ENCODE measurements at places on chromosomes 6 and 20. TPM values are rescaled to one million over a fixed set of nuclear protein-coding genes. Genes with fewer than 3 reads are reported as not detected.

GRCh38 chr6:98885330-98885729 is 51.0 kb downstream of the POU3F2 start:
- ATAC-seq, result no peak

DNA sequence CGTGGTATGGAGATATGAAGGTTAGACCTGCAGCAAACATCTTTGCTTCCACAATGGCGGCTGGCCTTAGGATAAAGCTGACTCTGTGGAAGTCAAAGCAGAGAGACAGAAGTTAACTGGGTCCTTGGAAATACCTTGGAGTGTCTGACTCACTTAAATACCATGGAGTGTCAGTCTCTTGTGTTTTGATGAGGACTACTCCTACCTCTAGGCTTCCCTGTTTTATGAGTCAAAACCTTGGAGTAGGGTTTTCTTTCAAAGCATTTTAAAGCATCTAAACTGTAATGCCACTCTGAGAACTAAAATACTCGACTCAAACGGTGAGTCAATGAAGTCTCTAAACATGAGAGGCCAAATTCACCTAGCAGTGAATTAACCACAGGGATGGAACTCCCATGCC is 329.1 kb downstream of the SAMD5 start:
- ATAC-seq, result no peak

- ATAC-seq, result no peak
These were observed 160.6 kb upstream of the MLN start for GRCh38 chr6:33964387-33964786.

DNA sequence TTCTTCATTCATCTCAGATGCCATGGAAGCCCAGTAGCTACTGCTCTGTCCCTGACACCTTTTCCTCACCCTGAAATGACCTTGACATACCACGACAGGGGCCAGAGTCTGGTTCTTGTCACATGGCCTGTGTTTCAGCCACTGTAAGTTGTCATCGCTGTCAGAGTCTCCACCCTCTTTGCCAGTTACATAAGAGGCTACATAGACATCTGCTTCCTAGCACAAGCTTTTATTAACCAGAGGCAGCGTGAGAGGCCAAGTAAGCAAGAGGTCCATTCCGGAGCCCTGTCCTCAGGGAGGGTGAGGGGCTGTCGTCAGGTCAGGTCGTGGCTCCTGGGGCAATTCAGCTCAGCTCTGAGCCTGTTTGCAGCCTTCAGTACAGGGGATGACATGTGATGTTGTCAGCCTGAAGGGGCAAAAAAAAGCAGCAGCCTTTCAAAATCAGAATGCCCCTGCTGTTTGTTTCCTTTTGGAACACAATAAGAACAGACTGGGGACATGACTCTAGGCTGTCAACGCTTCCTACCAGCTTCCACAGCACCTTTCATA is 146.3 kb downstream of the MTFR2 start:
- ATAC-seq, result peak; percentile 74

DNA sequence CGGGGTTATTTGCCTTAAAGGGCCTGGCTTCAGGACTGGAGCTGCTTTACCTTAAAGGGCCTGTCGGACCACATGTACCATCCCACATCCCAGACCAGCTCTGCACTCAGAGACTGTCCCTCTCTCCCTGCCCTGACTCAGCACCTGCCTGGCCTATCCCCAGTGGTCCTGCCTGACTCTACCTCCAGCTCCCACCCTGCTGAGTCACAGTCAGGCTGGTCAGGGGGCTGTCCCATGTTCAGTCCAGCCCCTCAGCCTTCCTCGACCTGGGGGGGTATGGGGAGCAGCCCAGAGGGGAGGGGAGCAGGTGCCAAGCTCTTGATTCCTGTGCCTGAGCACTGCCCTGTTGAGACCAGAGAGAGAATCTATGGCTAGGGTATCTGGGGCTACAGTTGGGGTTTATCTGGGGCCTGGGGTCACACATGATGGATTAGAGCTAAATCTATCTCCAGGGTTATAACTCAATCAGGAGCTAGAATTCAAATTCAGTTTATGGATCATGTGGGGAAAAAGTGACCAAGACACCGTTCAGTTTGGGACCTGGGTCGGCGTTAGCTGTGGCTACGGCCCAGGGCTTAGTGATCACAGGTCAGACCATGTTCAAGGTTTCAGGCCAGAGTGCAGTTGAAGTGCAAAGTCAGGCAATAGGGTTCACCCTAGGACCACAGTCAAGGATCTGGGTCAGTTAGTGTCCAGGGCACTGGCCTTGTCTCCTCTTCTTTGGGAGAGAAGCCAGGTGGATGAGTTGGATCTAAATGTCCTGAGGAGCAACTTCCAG is 9.4 kb upstream of the TRIB3 start:
- no peak for ATAC-seq

DNA sequence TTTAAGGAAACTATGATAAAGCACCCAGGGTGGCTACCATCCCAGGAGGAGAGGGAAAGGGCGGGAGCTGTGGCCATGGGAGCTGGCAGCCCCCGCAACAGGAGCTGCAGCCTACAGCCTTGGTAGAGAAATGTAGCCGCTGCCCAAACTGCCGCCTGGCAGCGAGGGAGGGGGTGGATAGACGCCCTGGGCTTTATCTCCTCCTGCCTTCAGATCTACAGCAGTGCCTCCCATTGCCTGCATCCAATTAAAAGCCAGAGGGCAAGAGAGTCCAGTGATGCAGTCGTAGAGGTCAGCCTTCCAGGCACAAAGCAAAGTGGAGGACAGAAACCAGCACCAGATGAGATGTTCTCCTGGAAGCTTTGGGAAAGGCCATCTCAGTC is 35.0 kb upstream of the ZFAND3 start:
- peak; percentile 15 for ATAC-seq

GRCh38 chr20:23445596-23446217 is 6.2 kb downstream of the CSTL1 start:
- no peak for ATAC-seq

DNA sequence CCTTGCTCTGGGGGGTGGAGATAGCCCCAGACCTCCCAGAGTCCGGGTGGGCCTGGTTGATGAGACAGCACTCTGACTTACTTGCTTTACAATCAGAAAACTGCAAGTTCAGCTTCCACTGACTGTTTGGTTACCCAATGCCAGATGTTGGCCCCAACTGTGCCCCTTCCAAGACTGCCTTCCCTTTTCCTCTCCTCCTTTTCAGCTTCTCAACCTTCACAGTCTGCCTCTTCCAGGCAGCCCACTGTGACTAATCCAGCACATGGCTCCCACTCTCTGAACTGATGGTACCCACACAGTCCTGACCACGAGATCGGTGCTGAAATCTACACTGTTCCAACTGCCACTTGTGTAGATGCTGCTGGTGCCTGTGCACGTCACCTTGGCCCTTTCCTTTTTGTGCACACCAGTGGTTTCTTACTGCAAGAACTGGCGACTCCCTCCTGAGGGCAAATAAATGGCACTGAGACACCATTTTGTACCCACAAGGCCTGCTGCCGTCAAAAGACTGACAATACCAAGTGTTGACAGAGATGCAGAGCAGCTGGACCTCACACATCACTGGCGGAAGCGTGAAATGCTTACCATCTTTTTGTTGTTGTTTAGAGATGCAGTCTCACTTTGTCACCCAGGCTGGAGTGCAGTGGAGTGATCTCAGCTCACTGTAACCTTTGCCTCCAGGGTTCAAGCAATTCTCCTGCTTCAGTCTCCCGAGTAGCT is 1.8 kb upstream of the ARFGAP1 start:
- ATAC-seq, result no peak

GRCh38 chr6:158503846-158504245 is 56.0 kb upstream of the TMEM181 start:
- no peak for ATAC-seq

DNA sequence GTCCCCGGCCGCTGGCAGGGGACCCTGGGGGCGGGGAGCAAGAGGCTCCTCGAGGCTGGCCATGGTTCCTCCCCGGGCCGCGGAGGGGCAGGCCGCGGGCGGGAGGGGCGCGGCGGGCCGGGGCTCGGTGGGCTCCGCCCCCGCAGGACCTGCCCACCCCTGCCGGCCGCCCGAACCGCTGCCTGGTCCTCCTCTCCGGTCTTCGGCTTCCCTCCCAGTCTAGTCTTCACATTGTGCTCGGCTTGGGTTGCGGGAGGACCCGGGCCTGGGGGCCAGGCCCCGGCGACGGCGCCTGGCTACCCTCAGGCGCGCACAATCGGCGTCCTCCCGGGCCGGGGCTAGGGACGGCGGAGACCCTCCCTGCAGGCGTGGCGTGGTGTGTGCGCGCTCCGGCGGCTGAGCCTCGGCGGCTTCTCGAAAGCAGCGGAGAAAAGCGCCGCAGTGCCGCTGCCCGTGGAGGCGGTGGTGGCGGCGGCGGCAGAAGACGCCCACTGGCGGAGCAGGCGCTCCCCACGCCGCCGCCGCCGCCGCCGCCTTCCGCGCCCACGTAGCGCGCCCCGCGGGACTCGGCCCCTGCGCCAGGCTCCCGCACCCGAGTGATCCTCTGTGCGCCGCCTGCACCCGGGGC is at the start of gene PDE10A:
TSS of gene PDE10A (minus strand) at position 493 of the 628 bp plus-strand sequence. CDS start at position 63, 430 bp downstream.
- ATAC-seq, result peak; percentile 63

DNA sequence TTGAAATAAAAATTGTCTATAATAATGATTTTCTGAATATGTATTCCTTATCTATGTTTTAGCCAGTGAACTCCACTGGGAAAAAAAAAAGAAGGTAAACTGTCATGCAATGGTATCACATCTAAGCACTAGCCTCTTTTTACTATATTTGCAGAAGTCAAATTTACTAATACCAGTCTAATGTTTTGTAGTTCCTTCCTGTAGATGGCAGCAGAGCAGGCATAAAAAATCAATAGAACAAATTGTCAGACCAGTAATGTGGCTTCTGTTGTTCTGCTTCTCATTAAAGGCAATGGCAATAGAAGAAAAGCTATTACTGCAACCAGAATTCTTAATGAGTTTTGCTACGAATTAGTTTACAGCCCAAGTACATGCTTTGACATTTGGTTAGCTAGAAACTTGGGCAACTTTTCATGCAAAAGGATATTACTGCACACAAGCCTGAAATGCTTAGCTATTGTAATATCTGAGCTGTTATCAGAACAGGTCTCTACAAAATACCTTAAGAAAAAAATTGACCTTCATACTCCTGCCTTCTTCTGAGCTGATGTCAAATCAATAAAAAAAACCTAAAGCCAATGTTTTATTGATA is 476.9 kb downstream of the KHDRBS2 start:
- peak; percentile 38 for ATAC-seq

GRCh38 chr6:34543421-34543820 is 12.7 kb downstream of the SPDEF start:
- ATAC-seq, result no peak

DNA sequence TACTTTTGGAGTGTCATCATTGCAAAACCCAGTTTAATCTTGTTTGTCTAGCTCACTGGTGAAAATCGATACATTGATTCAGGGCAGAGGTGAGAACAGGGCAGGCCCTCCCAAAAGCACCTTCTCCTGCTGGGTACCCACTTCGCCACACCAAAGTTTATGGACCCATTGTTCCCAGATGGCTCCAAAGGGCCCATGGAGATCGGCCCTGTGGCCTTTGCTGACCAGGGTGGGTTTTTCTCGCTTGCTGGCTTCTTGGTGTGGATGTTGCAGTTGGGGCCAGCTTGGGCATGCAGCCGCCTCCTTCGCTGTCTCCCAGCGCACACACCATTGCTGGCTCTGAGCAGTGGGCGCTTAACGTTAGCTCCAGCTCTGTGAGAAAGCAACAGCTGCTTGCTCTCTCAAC is 178.1 kb upstream of the PDE10A start:
- ATAC-seq, result no peak

GRCh38 chr6:64128301-64129024 is 492.9 kb downstream of the PHF3 start:
- ATAC-seq, result peak; percentile 86

DNA sequence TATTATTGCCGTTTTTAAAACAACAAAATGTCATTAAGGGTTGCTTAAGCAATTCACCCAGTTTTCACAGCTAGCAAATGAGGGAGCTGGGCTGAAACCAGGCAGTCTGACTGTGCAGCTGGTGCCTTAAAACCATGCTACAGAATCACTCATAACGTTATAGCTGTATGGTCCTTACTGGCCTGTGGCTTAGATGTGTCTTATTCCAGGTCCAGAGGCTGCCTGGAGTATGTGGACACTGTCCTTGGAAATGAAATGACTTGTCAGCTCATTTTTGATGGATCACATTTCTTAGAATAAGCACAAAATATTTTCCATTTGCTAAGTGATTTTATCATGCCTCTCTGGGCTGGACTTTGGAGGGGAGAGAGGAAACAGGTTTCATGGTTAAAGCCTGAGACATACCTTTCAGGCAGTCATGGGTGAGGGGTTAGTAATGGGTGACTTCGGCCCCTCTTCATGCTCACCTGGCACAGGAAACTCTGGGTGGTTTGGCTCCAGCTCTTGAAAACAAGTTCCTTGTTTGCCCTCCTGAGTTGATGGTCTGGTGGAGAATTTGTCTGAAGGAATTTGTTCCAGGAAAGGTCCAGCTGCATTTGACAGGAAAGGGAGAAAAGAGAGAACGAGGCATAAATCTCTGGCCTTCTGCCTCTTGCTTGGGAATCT is 823.2 kb downstream of the DHX35 start:
- ATAC-seq, result no peak

- peak; percentile 75 for ATAC-seq
These were observed 1.4 kb downstream of the TFEB start for GRCh38 chr6:41733707-41734665.

DNA sequence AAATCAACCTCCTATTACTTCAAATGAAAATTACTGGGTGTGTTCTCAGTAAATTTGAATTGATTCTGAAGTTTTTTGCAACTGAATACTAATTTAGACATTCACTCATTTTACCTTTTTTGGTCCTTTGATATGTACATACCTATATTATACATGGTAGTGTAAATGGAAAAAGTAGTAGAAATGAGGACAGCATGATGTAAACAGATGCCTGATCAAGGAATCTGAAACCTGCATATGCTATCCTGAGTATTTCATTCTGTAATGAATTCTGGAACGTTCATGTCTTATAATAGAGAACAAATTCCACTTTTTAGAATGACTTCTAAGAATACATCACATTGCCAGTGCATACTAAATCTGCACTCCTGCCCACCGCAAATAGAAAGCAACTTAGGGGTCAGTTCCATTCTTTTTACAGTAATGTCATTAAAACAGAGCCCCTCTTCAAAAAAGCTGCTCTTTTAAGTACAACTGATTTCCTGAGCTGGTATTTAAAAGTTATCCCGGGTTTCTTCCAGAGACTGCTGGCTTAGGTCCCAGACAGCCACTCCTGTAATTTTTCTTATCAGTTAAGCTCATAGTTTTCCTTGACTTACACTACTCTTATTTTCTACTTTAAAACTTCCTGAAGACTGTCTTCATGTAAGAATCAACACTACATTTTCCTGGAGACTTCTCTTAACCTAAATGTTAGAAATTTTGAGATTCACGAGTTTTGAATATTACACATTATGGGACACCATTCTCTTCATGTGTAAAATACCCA is 48.4 kb downstream of the MAP3K7 start:
- no peak for ATAC-seq

- no peak for ATAC-seq
These were observed 33.8 kb upstream of the IER3 start for GRCh38 chr6:30778001-30778635.

GRCh38 chr20:8518878-8519277 is 386.8 kb downstream of the PLCB1 start:
- ATAC-seq, result no peak

GRCh38 chr6:80594461-80594860 is 488.0 kb downstream of the BCKDHB start:
- no peak for ATAC-seq

VNN1 gene
- 0.05 TPM for total RNA-seq

DDX43 gene
- not detected for total RNA-seq

TSPO2 gene
- not detected for total RNA-seq

ADAM33 gene
- total RNA-seq, result 0.25 TPM

HLA-DQB2 gene
- total RNA-seq, result not detected

MEI4 gene
- total RNA-seq, result not detected
